ENCODE measurements at places on chromosomes 2 and 18. TPM values are rescaled to one million over a fixed set of nuclear protein-coding genes. Genes with fewer than 3 reads are reported as not detected.

BARD1 gene
- total RNA-seq = 13.9 TPM

FAM228A gene
- 2.4 TPM for total RNA-seq

CXCR2 gene
- total RNA-seq = not detected

GRCh38 chr2:150528861-150529801 lies 41.7 kb upstream of the RND3 start:
- no peak for ATAC-seq

DNA sequence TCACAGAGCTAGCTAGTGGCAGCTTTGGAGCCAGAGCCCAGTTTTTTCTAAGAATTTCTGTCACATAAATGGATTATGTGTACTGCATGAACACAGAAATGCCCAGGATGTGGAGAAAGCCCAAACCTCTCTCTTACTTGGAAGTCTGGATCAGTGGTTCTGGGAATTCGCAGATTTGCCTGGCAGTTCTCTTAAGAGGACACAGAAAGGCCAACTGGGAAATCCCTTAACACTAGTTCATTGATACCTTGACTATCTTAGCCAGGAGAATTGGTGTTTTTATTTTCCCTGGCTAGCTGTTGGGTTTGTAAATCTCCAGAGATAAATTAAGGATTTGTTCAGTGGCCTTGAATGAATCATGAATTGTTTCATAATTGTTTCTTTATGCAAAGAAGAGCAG lies 95.3 kb downstream of the DPP10 start:
- no peak for ATAC-seq

DNA sequence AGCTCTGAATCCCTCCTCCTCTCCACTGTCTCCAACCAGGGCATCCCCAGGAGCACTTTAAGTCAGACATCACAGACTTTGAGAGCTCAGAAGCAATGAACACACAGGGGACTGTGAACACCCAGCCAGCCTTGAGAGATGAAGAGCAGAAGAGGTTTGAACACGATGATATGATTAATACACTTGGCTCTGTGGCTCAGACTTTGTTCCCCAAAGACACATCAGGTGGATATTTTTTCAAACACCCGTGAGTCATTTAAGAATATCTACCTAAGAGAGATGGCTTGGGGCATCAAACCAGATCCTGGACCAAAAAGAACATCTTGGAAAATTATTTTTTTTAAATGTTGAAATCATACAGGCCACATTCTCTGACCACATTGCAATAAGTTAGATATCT lies 134.9 kb upstream of the OTOS start:
- no peak for ATAC-seq

DNA sequence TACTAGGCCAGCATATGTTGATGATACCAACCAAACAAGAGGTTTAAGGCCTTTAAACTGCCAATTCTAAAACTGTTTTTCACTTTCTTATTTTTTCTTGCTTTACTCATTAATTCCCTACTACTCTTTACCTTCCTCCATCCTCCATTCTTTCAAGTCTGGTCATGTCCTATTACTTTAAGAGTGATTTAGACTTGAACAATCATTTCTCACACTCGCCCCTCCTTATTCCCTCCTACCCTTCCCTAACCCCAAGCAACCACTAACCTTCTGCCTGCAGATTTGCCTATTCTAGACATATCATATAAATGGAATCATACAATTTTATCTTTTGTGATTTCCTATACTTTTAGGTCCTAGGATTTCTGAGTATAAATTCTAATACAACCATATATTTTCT lies 127.7 kb downstream of the USP34 start:
- no peak for ATAC-seq
